Cardiac muscle cell (in vitro differentiated cells and primary cell): ENCODE measurements at places on chromosomes 6 and 20. TPM values are rescaled to one million over a fixed set of nuclear protein-coding genes. Genes with fewer than 3 reads are reported as not detected.

The KIAA0408 gene
- 0.95 and 2.0 TPM in 2 replicates for polyA plus RNA-seq

The FOXS1 gene
- 0.23 TPM in 1 of 2 replicates, not detected in the other for polyA plus RNA-seq

The PTP4A1 gene
- polyA plus RNA-seq: 62.2 and 65.8 TPM in 2 replicates

The UTRN gene
- 44.5 and 49.4 TPM in 2 replicates for polyA plus RNA-seq

The FAM184A gene
- polyA plus RNA-seq: 4.8 and 9.1 TPM in 2 replicates

The ENPP5 gene
- 5.4 and 7.1 TPM in 2 replicates for polyA plus RNA-seq

The TCP11 gene
- polyA plus RNA-seq: 0.54 TPM in 1 of 2 replicates, not detected in the other

The GABRR2 gene
- 0.31 and 0.50 TPM in 2 replicates for polyA plus RNA-seq

The CRISP3 gene
- not detected in 2 replicates for polyA plus RNA-seq

The HFE gene
- 0.28 and 1.3 TPM in 2 replicates for polyA plus RNA-seq

The LINC00237 gene
- polyA plus RNA-seq: not detected in 2 replicates

The VARS1 gene
- 51.5 and 63.9 TPM in 2 replicates for polyA plus RNA-seq

The CPNE1 gene
- 225 and 377 TPM in 2 replicates for polyA plus RNA-seq

The RAE1 gene
- polyA plus RNA-seq: 72.4 and 74.1 TPM in 2 replicates

The RIMS4 gene
- polyA plus RNA-seq: 2.0 and 3.6 TPM in 2 replicates

The MCCD1 gene
- polyA plus RNA-seq: not detected in 2 replicates

The HSPA12B gene
- polyA plus RNA-seq: 1.2 TPM in 1 of 2 replicates, not detected in the other

The BPHL gene
- polyA plus RNA-seq: 61.3 and 72.2 TPM in 2 replicates

The TRIM10 gene
- not detected in 2 replicates for polyA plus RNA-seq

The CALHM4 gene
- polyA plus RNA-seq: not detected in 2 replicates

The NKX2-4 gene
- polyA plus RNA-seq: not detected in 2 replicates
